Stimulated activated CD8-positive, alpha-beta memory T cell treated with anti-CD3 and anti-CD28 coated beads, Interleukin-2, amount 100 ng/mL, for 48 hours (primary cell): ENCODE measurements at places on chromosomes 13 and 19.
A peak's percentile ranks its signal among the peaks of the same experiment; 100 is the strongest.

DNA sequence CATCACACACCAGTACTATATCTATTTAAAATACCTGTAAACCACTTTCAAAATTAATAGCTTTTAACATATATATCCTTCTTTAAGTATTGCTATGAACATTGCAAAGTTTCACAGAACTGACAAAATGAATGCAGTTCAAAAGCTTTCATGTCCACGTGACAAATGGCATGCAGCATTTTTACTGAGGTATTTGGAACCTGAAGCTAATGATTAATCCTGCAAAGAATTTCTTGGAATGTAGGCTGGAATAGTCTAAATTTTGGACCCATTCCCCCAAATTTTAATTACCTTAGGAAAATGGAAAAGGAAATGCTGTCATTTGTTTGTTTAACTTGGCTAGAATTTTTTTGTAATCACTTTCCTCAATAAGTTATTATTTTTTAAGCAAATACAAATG, 423.8 kb upstream of the GPC6 start:
- DNase-seq = no peak

GRCh38 chr19:33878030-33878544, 81.4 kb downstream of the KCTD15 start:
- DNase-seq = no peak

GRCh38 chr13:37144661-37145060, 39.2 kb upstream of the CSNK1A1L start:
- DNase-seq = no peak

DNA sequence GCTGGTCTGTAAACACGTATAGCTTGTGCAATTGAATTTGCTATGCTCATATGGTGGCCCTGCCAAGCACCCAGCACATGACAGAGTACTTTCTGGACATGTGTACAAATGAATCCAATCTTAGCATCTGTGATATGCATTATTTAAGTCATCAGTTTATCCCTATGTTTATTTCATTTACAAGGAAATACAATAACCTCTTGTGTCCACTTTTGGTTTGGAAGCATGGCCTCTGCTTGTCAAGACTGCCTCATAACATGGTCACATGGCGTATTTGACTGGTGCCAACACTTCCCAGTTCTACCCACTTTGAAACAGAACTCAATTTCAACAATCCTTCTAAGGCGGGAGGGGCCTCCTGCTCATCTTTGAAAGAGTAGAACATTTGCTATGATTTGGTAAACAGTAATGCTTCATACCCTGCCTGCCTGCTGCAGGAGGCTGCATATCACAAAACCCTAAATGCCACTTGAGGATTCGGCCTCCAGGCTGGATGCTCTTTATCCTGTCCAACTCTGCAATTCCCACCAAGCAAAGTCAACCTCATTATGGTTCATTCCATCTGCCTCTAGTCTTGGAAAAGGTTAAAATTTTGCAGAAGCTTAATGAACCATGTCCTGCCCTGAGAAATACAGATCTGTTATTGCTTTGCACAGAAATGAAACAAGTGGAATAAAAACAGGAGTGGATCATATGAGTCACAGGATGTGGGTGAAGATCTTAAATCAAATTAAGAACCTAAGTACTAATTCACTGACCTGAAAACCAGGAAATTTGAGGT, 151.3 kb downstream of the CYSLTR2 start:
- DNase-seq = no peak

DNA sequence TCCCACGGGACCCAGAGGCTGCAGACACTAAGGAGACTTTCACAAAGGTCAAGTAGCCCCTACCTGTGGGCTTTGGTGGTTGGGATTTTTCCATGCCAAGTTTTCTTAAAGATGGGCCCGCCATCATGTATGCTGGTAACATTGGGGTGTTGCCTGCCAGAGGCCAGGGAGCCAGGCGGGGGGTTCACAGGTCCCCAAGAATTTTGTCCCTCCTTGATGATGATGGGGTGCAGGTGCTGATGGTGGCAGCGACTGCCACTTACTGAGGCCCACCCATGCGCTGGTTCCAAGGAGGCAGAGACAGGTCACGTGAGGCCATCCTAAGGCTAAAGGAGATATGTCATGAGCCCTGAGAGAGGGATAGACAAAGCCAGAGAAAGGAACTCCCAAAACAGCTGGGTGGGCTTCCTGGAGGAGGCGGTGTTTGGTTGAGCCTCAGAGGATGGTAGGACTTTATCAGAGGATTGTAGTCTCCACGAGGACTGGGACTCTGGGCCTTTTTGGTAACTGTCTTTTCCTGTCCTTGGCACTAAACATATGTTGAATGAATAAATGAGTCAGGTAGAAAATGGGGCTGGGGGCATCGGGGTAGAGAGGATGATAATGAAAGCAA, 14.4 kb downstream of the PLEKHF1 start:
- DNase-seq = no peak

DNA sequence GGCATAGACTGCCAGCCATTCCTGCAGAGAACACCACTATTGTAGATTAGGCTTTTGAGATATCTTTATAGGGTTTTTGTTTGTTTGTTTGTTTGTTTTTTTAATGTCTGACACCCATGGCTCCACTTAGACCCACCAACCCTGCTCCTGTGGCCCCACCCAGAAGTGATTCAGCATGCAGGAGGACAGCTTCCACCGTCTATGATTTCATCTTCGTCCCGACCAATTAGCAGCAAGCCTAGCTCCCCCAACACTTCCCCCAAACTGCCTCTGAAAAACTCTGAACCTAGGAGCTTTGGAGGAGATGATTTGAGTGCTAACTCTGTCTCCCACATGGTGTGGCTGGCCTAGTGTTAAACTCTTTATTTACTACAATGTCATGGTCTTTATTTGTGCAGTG, 108.3 kb upstream of the RXFP2 start:
- DNase-seq = no peak

- DNase-seq = no peak
Observed at GRCh38 chr13:41500511-41500910, 43.2 kb downstream of the RGCC start.

DNA sequence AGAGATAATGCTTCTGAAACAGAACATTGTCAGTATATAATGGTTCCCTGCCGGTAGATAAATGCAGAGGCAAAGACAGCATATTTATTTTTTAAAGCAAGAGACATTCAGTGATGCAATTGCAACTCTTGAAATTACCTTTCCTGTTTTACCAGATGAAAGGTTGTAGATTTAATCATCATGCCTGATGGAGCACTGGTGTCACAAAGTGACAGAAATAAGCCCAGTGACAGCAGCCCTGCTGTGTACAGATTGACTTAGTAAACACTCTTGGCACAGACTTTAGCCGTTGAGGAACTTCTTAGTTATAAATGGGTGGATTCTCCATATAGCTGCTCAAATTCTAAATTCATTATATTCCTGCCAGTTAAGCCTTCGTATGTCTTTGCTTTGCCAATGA, 172.5 kb downstream of the ITGBL1 start:
- DNase-seq = no peak

- no peak for DNase-seq
Observed at GRCh38 chr13:62292714-62293480, 877.2 kb upstream of the PCDH20 start.

DNA sequence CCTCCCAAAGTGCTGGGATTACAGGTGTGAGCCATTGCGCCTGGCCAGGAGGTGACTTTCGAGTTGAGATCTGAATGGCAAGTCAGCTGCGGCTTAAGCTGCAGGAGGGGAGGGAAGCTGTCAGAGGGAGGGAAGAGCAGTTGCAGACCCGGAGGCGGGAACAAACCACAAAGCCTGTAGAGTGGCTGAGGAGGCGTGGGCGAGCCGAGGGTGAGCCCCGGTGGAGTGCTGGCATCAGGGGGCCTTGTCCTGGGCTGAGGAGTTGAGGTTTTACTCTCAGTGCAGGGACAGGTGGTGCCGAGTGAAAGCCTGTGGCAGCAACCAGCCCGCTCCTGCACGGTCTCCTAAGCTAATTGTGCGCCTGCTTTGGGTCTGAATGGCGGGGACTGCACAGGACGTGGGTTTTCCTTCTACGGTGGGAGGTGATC, 24.2 kb downstream of the PPP1R37 start:
- DNase-seq = peak; percentile 70

DNA sequence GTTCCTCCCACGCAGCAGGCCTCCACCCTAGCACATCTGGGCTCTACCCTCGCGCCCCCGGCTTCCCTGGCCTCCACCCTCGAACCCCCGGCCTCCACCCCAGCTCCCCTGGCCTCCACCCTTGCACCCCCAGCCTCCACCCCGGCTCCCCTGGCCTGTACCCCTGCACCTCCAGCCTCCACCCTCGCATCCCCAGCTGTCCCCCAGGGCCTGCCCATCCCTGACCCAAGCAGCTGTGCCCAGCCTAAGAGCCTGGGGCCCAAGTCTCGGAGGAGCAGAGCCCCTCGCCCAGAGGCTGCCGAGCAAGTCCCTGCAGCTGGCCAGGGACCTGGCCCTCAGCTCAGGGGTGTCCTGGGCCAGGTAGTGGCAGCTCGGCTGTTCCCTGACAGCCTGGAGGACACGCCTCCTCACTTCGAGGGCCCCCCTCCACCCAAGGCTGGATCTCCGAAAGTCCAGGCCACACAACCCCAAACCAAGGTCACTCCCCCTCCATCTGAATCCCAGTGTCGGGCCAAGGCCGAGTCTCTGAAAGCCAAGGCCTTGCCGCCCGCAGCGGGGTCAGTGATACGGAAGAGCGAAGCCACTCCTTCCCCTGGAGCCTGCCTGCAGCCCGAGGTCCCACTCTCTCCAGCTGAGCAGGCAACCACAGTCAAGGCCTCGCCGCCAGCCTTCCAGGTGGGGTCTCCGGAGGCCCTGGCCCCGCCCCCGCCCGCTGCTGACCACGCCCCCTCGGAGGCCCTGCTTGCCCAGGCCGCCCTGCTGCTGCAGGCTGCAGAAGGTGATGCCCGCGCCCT, 7.9 kb upstream of the ARHGAP33 start:
- no peak for DNase-seq

- DNase-seq = peak; percentile 22
Observed at GRCh38 chr19:32873247-32873959, 3.8 kb upstream of the SLC7A9 start.

GRCh38 chr19:35037716-35038622, 3.6 kb upstream of the HPN start:
- no peak for DNase-seq

DNA sequence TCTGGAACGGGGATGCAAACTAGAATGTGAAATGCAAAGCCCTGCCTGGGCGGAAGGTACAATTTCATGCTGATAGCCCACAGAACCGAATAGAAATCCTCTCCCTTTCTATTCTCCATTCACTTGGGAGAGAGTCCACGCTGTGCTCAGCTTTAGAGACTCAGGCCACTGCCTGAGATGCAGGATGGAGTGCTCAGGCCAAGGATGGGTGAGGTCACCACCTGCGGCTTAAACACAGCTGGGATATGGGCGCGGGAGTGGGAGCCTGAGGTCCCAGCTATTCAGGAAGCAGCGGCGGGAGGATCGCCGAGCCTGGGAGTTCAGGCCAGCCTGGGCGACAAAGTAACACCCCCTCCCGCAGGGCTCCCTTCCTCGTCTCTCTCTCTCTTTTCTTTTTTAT, 446 bp upstream of the ZNF83 start:
- no peak for DNase-seq

DNA sequence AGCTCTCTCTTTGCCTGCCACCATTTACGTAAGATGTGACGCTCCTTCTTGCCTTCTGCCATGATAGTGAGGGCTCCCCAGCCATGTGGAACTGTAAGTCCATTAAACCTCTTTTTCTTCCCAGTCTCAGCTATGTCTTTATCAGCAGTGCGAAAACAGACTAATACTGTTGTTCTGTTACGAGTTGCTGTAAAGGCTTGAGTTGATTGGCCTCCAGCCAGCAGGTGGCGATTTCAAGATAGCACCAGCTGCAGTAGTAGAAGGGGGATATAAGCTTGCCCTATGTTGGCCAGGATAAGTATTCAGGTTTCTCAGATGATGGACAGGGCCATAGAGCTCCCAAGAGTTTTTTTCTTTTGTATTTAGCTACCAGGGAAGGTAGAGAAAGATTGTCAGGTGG, 385.5 kb downstream of the MZT1 start:
- no peak for DNase-seq

DNA sequence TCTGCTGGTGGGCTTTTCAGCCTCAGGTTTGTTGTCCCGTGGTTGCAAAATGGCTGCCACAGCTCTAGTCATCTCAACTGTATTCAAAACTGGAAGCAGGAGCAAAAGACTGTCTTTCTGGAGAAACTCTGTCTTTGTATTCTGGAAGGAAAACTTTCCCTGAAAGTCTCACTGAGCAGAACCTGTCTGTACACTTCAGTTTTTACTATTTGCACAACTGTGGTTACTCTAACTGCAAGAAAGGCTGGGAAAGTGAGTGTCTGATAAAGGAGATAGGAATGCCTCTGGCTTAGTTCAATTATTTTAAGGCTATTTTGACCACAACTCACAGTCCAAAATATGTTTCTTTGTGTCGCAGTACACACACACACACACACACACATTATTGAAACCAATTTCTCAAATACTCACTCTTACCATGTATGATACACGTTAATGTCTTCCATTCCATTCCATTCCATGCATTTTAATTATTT, 49.7 kb upstream of the EHD2 start:
- DNase-seq = no peak

GRCh38 chr13:28750187-28751045, 31.6 kb upstream of the SLC46A3 start:
- no peak for DNase-seq

GRCh38 chr13:102536695-102537485, 59.9 kb upstream of the TPP2 start:
- DNase-seq = no peak

DNA sequence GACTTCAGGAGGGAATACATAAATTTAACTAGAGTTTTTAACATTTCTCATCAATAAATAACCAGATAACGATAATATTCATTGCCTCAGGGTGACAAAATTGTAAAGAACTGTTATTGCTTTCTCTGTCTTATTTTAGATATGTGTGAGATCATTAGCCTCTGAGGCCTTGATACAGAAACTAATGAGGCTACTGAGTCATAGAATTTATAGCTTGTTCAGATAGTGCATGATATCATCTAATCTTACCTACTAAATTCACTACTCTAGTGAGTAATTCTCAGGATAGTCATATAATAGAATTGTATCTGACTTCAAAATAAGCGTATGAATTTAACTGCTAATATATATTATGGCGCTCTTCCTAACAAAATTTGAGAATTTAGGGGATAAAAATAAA, 360.8 kb upstream of the KLHL1 start:
- no peak for DNase-seq

DNA sequence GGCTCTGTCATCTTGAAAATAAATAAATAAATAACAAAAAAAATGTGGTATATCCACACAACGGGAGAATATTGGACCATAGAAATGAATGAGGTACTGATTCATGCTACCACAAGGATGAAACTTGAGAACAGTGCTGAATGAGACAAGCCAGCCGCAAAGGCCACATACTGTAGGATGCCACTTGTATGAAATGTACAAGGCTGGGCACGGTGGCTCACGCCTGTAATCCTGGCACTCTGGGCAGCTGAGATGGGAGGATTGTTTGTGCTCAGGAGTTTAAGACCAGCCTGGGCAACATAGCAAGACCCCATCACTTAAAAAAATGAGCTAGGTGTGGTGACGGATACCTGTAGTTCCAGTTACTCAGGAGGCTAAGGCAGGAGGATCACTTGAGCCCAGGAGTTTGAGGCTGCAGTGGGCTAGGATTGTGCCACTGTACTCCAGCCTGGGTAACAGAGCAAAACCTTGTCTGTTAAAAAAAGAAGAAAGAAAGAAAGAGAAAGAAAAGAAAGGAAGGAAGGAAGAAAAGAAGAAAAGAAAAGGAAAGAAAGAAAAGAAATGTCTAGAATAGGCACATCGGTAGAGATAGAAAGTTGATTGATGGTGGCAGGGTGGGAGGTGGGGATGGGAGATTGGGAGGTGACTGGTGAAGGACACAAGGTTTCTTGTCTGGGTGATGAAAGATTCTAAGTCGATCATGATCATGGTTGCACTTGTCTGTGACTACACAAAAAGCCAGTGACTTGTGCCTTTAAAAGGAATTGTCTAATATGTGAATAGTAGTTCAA, 20.3 kb downstream of the HPN start:
- no peak for DNase-seq
